Stimulated activated CD8-positive, alpha-beta memory T cell treated with anti-CD3 and anti-CD28 coated beads, Interleukin-7, amount 100 ng/mL, for 4 hours (primary cell): ENCODE measurements at places on chromosomes 7 and 10.

DNA sequence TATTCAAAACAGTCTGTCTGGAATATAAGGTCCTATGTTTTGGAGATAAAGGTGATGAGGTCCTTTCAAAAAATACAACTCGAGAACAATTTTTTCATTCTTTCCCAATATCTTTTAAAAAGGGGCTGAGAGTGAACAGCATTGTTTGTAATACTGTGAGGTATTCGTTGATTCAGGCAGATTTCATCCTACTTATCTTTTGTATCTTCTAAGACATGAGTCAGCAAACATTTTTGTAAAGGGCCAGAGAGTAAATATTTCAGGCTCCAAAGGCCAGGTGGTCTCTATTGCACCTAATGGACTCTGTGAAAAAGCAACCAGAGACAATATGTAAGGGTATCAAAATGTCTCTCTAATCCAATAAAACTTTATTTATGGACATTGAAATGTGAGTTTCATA is 8.1 kb upstream of the ANK3 start:
- DNase-seq = no peak

- no peak for DNase-seq
Measured at GRCh38 chr10:129875993-129876726, 87.9 kb downstream of the EBF3 start.

DNA sequence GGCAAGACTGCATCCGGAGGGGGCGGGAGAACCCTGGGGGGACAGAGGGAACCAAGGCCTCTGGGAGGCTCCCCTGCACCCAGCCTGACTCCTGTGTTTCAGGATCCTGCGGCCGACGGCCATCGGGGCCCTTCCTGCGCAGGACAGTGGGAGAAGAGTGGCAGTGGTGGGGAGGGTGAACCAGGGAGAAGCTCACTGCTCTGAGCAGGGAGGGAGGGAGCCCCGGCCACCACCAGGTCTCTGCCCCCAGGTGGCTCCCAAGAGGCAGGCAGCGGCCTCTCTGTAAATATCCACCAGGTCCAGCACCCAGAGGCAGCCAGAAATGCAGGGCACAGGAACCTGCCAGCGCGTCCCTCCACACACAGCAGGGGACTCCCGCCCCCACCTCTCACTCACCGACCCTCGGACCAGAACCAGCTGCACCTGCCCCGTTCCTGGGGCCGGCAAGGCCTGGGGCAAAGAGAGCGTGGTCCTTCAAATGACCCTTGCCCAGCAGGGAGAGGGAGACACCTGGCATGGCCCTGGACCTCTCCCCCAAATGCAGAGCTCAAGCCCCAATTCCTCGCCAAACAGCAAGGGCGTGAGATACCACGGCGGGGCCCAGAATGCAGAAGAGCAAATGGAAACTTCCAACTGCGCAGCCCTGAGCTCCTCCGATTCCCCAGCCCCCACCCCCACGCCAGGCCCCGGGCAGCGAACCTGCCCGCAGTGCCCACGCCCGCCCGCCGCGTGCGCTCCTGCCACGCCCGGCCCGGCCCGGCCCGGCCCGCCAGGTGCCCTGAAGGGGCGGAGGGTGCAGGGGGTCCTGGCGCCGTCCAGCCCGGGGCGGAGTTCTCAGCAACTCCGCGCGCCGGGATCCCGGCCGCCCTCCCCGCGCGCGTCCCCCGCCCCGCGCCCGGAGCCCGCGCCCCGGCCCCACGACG is 805 bp downstream of the RASGEF1A start:
- no peak for DNase-seq

DNA sequence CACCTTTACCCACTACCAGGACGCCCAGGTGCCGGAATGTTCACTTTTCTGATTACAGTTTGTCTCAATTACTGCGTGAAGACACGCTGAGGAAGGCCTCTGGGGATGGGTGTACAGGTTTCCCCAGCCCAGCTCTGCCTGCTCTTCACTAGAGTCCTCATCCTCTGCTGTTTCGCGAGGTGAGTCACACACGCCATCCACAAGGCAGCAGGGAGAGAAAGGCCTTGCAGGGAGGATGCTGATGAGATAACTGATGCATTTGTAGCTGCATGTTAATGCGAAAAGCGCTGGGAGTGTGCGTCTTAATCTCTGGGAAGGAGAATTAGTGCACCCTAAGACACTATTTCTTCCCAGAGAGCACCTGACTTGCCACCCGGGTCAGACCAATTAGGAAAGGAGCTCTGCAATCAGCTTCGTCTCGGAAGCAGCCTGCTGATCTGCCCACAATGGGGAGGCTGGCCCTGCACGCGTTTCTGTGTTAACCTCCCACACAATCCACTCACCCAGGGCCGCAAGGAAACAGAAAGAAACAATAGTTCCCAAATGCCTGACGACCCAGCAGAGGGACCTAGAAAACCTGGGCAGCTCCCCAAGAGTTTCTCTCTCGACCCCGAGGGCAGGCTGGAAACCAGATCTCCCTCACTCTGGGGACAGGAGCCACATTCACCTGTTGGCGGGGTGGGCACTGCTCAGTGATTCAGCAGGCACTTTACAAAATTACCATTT is 578.7 kb downstream of the GLRX3 start:
- no peak for DNase-seq

DNA sequence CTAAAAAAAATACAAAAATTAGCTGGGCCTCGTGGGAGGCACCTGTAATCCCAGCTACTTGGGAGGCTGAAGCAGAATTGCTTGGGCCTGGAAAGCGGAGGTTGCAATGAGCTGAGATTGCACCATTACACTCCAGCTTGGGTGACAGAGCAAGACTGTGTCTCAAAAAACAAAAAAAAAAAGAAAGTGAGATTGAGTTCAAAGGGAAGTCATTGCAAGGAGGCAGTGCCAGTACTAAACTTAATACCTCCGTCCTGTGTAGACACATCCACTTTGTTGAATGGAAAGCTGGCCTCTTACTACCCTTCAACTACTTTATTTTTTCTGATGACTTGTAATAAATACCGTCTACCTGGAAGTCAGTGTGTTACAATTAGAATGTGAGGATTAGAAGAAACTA is 31.0 kb downstream of the AHCYL2 start:
- no peak for DNase-seq
